Lung microvascular endothelial cell (primary cell): ENCODE measurements at places on chromosomes 4 and X.

DNA sequence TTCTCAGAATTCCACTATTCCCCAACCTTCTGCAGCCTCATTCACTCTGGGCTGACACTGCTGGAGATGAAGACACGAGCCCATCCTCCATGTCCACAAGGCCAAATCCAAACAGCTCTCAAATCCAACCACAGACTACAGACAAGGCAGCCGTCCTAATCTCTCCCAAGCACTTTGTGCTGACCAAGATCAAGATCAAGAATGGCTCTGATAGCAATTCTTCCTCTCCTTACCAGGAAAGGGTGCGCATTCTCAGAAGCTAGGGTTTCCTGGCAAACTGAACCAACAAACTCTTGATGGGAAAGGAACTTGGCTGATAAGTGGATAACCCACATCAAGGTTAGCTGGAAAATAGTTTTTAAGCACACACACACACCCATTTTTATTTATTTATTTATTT lies 26.5 kb downstream of the RELL1 start:
- no peak for DNase-seq

GRCh38 chr4:181507180-181507835 lies 735.9 kb upstream of the TENM3 start:
- no peak for DNase-seq

GRCh38 chr4:105305019-105305836 lies 158.6 kb downstream of the TET2 start:
- DNase-seq: no peak

DNA sequence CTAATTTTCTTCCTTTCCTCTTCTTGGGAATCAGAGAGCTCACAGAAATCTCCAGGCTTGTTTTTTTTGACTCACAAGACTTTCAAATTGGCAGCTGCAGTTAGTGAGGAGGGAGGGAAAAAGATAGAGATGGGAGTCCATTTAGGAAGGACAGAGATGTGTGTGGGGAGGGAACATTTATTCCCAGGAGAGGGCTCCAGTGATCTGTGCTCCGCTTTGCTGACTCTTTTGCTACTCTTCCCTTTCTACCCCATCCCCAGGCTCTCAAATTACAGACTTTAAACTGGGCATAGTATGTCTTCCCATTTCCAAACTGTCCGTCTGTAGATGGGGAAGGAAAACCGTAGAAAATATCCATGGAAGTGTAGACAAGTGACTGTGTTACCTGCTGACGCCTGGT lies 39.1 kb upstream of the UCP1 start:
- no peak for DNase-seq

DNA sequence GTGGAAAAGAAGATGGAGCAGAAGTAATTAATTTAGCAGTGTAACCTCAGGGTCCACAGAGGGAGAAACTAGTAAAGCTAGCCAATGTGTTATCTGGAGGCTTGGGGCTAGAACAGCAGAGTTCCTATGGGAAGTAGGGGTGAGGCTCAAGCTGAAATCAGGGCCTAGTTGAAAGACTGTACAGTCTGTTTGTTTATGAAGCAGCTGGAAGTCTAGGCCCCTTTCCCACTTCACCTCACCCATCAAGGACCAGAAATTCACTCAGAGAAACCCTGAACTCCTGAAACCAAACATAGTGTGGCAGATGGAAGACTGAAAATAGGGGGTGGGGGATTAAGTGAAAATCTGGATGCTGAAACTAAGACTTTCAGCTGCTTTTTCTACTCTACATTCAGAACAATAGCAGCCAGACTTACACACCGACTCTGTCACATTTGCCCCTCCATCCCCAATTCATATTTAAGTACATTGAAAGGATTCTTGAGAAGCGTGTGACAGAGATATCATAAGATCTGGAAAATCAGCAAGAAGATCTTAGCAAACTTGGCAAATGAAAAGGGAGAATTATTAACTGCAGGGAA lies 32.6 kb upstream of the FAM241A start:
- no peak for DNase-seq

- DNase-seq: no peak
Observed at GRCh38 chr4:52572936-52573485, 86.1 kb downstream of the USP46 start.

GRCh38 chr4:151169223-151169622 lies 69.8 kb downstream of the RPS3A start:
- no peak for DNase-seq

GRCh38 chr4:71680706-71681105 lies 103.2 kb downstream of the GC start:
- no peak for DNase-seq

DNA sequence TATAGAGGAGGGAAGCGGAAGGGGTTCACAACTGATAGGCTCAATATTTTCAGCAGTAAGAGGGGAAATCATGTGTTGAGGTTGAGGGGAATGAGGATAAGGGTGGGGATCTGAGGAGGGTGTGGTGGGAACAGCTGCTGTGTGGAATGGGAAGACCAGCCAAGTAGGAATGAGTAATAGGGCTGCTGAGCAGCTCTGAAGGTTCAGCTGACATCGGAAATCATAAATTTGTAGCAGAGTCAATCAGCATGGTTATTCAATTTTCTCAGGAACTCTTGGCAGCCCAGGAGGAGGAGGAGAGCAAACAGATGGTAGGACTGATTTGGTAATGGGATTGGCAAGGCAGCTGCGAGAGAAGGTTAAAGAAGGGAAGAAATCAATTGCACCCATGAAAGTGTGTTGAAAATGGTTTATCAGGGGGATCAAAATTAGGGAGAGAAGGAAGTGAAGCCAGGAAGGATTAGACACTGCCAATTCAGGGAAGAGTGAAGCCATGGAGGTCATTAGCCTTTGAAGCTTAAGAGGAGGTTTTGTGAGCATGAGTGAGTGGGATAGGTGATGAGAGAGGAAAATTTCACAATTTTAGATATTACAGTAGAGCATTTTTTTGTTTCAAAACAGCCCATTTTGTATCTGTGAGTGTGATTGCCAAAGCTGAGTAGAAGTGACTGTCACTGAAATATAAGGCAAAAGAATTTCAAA lies 82.6 kb downstream of the PCDH7 start:
- DNase-seq: no peak

DNA sequence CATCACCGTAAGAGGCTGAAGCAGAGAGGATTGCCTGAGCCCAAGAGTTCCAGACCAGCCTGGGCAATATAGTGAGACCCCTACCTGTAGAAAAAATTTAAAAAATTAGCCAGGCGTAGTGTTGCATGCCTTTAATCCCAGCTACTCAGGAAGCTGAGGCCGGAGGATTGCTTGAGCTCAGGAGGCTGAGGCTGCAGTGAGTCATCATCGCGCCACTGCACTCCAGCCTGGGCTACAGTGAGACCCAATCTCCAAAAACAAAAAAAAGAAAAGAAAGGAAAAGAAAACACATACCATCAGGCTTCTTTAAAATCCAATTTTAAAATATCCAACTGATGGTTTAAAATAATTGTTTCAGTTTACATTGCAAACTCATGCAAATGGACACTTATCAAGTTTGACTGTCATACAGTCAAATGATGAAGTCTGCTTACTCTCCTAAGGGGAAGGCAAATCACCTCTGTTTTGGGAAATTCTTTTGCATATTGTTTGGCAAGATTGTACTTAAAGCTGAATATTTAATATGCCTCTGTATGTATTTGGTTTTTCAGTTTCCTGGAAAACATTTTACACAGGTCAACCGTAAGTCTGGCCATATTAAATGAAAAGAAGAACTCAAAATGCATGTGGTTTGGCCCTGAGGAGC lies 23.7 kb upstream of the TENM3 start:
- no peak for DNase-seq

DNA sequence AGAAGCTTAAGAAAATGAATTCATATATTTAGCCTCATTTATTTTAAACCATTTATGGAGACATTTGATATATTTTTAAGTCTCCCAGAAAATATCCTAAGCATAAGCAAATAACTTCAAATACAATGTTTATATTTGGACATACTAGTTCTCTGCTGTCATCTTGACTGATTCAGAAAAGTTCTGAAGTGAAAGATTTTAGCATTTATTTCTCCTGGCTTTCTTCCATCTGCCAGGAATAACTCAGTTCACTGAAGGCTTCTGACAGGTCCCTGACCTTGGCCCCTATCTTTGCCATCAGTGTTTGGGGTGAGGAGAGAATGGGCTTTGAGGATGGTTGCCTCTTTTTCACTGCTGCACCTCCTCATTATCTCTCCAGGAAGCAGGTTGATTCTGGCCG lies 115.7 kb downstream of the SLIT2 start:
- no peak for DNase-seq

- no peak for DNase-seq
Observed at GRCh38 chrX:80246271-80246670, 174.0 kb upstream of the TENT5D start.

DNA sequence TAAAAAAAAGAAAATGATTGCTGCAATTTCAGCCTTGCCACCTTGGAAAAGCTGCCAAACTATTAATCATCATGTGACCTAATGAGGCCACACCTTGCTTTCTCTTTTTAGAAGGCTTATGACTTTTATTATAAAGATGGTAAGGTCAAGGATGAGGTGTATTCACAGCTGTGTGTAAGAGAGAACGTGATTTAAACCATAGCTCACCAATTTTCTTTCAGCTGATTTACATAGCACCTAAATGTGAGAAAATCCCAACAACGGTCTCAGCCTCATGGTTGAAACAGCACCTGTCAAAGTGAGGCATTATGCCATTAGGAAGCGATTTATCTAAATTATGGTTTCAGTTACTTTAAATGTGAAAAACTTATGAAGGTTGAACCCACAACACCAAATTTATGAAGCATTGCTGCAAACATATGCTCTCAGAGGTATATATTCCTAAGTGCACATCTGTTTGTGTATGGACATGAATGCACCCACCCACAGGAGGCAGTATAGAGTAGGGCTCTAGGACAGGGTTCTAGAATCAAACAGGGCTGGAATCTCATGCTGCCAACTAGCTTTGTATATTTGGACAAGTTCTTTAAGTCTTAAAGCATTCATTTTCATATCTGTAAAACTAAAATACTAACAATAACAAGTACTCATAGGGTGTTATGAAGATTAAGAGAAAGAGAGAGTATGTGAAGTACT lies 40.7 kb downstream of the ANXA3 start:
- DNase-seq: no peak

- DNase-seq: peak; percentile 78
Observed at GRCh38 chr4:153530284-153530999, 64.3 kb downstream of the TMEM131L start.

DNA sequence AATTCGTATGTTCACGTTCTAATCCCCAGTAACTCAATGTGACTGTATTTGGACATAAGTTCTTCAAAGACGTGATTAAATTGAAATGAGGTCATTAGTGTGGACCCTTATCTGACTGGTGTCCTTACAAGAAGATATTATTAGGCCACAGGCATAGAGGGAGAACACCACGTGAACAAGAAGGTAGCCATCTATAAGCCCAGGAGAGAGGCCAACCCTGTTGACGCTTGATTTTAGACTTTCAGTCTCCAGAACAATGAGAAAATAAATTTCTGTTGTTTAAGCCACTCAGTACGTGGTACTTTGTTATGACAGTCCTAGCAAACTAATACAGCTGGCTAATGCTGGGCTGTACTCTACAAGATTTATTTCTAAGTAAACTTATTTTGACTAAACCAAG lies 1.5 kb upstream of the EIF1AX start:
- DNase-seq: no peak

- DNase-seq: no peak
Observed at GRCh38 chrX:101022020-101022419, 29.9 kb downstream of the TRMT2B start.

DNA sequence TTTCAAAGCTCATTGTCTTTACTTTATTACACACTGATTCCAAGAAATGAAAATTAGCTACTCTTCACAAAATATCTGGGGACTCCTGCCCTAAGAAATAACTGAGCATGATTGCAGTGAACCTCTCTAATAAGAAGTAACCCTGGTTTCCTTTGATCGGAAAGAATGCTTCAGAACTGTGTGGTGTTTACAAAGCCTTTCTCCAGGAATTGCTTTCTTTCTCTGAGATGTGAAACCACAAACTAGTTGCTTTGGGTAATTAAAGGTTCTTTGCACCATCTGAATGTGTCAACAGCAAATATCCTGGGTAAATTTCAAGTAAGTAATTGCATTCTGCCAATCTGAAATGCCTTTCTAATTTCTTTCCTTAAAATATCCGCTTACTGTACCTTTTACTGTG lies 292.9 kb upstream of the SLIT2 start:
- no peak for DNase-seq

- DNase-seq: peak; percentile 59
Observed at GRCh38 chr4:40055863-40056715, 561 bp upstream of the N4BP2 start.

DNA sequence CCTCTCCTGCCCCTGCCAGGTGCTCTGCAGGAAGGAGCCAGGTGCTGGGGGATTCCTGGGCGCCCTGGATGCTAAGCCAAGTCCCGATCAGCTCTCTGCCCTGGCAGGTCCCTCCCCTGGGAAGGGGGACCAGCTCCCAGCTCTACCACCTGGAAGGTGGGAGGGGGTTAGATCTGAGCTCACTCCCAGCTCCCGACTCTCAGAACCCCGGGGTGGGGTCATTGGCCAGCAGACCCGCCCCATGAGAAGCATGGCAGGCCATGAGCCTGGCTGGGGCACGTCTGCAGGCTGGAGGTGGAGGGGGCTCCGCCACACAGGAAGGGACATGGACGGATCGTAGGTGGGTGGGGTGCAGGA lies 83.4 kb upstream of the NKX1-1 start:
- DNase-seq: no peak

- no peak for DNase-seq
Observed at GRCh38 chr4:152115118-152115517, 354.3 kb upstream of the GATB start.

- DNase-seq: peak; percentile 60
Observed at GRCh38 chr4:78591404-78591803, 39.8 kb downstream of the ANXA3 start.

GRCh38 chr4:37470245-37470644 lies 215.9 kb downstream of the RELL1 start:
- no peak for DNase-seq

GRCh38 chr4:71186566-71187403 lies 152.0 kb upstream of the SLC4A4 start:
- DNase-seq: peak; percentile 18

- no peak for DNase-seq
Observed at GRCh38 chrX:111560801-111561200, 49.4 kb downstream of the SERTM2 start.

- DNase-seq: no peak
Observed at GRCh38 chr4:107755841-107756356, 35.9 kb upstream of the PAPSS1 start.

DNA sequence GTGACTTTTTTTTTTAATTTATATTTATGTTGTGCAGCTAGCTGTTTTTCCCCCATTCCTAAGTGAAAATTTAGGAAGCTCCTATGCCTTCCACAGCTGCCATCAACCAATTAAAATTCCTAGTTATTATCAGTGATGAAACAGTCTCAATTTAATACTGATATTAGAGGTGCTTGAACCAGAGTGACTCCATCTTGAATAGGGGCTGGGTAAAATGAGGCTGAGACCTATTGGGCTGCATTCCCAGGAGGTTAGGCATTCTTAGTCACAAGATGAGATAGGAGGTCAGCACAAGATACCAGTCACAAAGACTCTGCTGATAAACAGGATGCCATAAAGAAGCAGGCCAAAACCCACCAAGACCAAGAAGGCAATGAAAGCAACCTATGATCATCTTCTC lies 136.7 kb downstream of the DCHS2 start:
- no peak for DNase-seq

- DNase-seq: no peak
Observed at GRCh38 chrX:72107841-72108595, 23.7 kb downstream of the RTL5 start.
